ENCODE measurements at places on chromosomes 2 and 18. TPM values are rescaled to one million over a fixed set of nuclear protein-coding genes. Genes with fewer than 3 reads are reported as not detected.

The GALR1 gene
- total RNA-seq, result not detected

The PTPRN gene
- 1.5 TPM for total RNA-seq

The FBXO36 gene
- total RNA-seq, result 0.67 TPM

The IDH1 gene
- 474 TPM for total RNA-seq

The CD28 gene
- total RNA-seq, result not detected

The PKDCC gene
- 15.1 TPM for total RNA-seq
